RWPE2 (cell line): ENCODE measurements at places on chromosomes 7 and 10.

DNA sequence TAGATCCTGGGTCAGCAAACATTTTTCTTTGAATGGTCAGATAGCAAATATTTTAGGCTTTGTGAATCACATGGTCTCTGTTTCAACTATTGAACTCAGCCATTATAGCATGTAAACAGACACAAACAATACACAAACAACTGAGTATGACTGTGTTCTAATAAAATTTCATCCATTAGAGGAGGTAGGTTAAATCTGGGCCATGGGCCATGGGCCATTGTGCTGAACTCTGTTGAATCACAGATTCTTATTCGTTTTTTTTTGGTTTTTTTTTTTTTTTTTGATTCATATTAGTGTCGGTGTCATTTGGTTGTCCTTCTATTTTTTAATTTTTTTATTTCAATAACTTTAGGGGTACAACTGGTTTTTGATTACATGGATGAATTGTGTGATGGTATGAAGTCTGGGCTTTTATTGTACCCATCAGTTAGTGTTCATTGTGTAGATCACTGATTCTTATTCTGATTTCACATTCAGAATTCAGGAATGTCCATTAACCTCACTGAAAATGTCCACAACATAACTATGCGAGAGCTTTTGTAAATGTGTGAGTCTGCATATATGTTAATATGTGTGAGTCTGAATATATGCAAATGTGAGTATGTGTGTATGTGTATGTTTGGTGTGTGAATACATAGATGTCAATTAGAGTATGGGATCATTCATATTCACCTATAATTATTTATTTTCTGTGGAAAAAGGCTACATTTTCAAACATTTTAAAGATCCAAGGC lies 443.7 kb upstream of the GRM3 start:
- no peak for DNase-seq

- DNase-seq, result no peak
These were observed 15.3 kb upstream of the ASB4 start for GRCh38 chr7:95470452-95470851.

GRCh38 chr10:6185039-6185716 lies 17.6 kb upstream of the PFKFB3 start:
- DNase-seq, result no peak

DNA sequence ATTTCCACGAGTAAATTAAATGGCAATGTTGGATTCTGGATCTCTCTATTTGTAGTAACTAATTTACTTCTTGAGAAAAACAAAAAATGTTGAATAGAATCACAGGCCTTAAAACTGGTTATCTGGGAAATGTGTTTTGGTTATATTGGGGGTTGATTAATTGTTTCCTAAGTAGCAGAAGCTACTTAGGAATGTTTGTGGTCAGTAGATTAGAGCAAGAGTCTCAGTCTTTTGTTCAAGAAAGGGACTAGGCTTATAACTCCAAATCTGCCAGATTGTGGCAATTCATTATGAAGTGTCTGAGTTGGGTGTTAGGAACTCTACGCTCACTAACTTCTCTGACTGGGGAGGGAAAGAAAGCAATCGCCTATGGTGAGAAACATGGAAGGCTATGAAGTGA lies 244.3 kb upstream of the PHYHIPL start:
- DNase-seq, result no peak

DNA sequence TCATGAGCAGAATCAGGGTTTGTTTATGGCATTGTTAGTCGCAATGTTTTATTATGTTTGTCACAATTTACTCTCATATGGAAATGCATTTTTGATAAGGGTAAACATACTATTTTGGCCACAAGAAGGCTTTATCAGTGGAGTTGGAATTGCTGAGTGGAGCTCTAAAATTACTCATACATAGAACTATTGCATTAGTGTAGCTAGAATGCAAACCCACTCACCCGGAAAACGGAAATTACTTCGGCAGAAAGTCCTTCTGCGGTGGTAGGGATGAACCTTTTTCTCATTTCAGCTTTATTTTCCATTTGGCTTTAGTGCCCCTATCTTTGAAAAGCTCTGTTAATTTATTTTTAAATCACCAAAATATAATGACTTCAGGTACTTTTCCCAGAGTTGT lies 42.8 kb upstream of the NPY start:
- no peak for DNase-seq

DNA sequence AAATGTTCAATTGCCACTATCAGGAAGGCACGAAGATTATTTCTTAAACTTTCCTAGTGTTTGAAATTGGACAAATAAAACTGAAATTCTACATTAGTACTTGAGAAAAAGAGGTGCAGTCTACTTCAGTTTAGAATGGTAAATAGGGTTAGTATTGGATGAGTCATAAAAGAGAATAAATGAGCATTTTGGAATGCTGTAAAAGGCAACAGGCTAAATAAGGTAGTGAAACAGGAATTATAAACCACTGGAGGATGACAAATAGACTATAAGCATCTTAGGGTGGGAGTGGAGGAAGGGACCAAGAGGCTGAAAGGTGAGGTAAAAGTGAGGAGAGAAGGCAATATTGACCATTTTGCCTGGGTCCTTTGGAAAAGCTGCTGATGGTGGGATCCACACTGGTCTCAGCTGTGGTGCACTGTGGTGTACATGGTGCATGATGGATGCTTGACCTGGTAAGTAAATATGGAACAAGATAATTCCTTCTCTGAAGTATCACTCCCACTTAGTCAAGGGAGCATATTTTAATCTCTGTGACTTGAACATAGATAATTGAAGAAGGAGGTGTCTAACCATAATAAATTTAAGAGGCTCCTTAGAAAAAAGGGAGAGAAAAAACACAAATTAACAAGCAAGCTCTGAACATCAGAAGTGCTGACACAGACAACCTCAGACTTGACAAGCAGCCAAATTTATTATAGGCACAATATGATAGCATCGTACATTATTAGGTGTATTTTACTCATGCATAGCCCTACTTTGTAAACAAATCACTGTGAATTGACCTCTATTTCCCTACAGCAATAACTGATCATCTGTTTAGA lies 76.4 kb upstream of the SCIN start:
- DNase-seq, result no peak

GRCh38 chr10:3293581-3294431 lies 121.2 kb upstream of the PITRM1 start:
- no peak for DNase-seq

DNA sequence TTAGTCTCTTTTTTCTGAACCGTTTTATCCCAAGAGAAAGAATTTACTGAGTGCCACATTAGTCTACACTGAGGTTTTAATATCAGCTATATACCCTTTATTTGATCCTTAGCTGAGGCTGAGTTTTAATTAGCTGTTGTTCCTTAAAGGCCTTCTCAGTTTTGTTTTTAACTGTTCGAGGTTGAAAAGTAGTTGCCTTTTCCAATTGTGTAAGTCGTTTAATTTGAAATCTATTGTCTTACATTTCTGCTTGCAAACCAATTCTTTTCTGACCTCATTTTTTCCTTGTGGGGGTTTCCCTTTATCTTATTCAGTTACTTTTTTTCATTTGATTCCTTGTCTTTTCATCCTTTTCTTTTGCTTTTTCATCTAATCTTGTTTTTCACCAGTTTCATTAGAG lies 30.8 kb downstream of the UMAD1 start:
- no peak for DNase-seq

DNA sequence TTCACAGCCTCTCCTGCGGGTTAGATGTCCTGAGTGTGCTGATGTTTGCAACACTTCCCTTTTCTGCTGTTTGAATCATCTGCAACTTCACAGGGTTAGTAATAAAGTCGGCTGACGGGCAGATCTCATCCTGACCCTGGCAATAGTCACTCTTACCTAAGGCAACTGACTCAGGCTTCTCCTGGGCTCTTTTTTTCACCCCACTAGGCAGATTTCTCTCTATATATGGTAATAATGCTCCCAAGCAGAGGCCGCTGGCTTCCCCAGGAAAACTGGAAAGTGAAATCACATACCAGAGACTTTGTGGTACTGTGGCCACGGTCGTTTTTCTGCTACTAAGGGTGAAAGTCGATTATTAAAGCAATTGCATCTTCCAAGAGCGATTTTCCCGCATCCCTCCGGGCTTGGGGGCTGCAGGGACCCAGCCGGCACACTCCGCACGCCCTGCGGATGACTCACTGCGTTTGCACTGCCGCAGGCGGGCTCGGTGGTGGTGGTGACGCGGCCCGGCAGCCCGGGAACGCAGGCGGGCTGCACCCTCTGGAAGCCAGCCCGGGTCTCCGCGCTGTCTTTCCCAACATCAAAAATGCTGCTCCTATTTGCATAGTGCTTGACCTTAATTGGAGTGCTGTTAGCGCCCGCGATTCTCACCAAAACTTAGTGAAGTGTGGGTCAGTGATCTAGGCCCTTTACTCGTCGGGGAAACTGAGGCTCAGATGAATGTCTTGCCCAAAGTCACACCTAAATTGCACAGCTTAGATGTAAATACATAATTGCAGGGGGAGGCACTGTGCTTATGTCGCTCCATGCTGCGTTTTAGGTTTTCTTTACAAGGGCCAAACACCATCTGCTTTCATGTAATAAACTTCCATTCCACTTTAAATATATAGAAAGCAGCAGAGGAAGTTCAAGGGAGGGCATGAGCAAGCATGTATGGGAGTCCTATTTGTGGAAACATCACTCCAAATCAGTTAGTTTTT lies 47.6 kb upstream of the ITGB1 start:
- peak; percentile 93 for DNase-seq

GRCh38 chr7:2140216-2141020 lies 92.3 kb downstream of the MAD1L1 start:
- DNase-seq, result no peak

DNA sequence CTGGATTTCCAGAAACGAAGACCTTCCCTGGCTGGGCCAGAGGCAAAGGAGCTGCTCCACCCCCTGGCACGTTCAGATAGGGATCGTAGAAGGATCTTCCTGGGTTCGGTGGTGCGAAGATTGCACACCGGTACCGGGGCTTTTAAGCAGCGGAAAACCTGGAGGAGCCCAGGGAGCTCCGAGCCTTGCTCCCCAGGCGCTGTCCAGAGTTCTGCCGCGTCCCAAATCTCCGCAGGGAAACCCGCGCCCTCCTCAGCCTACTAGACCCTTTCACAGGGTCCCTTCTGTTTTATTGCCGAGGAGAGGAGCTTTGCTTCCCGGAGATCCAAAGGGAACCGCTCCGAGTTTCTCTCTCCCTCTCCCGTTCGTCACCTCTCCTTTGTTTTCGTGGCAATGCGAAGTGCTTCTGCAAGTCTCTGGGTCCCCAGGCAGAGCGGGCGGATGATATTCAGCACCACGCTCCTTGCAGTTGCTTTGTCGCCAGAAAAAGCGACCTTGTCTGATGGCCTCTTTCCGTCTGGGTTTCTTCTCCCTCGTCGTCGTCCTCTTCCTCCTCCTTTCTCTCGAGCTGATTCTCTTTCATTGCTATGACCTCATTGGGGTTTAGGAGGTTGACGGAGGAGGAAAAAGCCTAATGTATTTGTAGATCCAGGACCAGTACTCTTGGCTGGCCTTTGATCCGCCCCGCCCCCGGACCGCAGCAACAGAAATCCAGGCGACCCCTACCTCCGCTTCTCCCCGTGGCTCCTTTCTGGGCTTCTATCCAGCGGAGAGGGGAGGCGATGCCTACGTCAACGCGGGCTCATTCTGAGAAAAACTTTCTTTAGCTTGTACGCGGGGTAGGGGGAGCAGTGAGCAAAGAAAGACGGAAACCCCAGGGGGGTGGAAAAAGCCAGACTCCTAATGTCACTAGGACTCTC lies at the start of gene TMEM196:
TMEM196 (minus strand) TSS at position 777 of the 920 bp plus-strand sequence. CDS start 921 bp downstream, outside the sequence.
- DNase-seq, result no peak

DNA sequence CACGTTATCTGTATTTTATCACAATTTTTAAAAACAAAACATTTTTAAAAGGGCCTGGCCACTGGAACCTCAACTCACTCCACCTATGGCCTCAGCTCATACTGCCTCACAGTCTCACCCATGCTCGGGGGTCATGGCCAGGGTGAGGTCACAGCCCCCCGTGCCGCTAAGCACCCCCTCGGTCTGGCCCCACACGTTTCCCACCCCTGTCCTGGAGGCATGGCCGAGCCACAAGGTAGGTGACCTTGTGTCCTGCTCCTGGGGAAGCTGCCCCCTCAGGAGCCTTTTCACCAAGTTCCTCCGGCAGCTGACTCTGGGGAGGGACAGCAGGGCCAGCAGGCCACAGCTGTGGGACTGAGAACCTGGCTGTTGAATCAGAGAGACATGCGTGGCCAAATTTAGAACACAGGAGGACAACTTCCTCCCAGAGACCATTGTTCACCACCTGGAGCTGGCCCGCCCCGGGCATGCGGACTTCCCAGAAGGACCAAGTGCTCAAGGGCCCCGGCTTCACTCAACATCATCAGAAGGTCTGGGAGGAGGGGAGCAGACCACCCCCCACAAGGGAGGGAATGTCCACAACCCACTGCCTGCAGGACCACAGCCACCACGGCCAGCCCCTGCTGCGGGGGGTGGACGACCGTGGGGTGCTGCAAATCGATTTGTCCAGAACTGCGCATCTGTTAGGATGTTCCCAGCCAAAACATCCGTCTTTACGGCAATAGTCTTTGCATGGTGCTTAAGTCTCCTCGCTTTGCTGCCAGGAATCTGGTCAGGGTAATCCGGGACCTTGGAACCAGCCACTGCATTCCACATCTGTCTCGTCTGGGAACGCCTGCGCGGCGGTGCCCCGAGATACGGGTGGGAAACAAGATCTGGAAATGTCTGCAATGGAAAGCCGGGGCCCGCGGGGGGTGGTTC lies 48.6 kb upstream of the PDGFA start:
- no peak for DNase-seq

DNA sequence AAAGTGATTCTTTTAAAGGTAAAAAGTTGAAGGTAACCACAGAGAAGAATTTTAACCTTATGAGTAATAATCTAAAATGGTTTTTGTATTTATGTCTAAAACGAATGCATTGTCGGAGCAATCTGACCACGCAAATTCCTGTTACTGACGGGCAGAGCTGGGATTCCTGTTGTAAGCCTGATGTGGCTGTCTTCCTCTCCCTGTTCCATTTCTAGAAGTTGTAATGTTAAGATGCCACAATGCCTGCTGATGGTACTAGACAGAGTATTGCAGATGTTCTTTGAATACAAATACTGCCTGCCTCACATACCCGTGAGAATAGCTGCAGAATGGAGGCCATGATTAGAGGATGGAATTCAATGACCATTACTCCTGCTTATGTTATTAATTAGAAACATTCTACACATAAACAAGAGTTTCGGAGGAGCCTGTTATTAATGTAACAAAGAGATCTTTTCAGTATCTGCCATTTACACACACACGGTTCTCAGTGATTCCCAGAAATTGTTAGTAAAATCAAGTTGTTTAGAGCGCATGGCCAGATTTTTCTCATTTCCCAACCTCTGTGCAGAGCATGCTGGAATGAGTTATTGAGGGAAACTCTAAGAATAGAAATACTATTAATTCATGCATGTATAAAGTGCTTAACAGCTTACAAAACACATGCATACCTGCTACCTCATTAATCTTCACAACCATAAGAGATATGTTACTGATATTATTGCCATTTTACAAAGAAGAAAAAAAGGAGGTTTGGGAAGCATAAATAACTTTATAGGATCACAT lies 196.8 kb downstream of the PTN start:
- no peak for DNase-seq

GRCh38 chr7:84524714-84525694 lies 330.4 kb upstream of the SEMA3A start:
- no peak for DNase-seq

DNA sequence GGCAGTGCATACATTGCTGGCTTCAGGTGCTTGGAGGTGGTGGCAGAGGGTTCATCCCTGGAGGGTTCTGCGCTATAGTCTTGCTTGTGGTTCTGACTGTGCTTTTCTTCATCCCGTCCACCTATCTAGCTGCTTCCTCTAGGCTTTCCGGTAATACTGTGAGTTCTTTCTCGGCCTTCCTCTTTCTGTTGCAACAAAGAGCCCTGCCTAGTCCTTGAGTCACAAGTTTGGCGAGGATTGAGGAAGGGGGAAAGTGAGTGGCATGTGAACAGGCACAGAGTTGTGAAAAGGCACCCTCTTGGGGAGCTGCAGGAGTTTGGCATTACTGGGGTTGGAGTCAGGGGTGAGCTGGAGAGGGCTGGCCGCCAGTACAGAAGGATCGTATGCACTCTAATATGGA lies 123.0 kb downstream of the SH2D4B start:
- no peak for DNase-seq
